ENCODE measurements at places on chromosomes 12 and 14.

DNA sequence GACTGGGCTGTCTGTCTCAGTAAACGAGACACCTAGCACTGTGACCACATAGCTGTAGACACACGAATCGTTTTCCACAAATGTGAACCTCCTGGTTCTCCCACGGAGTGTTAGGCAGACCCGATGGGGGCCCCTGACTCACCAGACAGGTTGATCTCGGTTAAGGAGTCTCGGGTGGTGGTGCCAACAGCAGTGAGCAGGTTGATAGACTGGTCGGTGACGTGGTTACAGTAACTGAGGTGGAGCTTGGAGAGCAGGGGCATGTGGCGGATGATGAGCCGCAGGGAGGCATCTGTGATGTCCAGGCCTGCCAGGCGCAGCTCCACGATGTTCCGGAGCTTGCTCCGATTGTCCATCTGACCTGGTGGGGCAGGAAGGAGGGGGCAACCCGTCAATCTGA, 39.8 kb downstream of the RNF34 start:
- no peak for DNase-seq

GRCh38 chr12:132321321-132322118, 7.9 kb downstream of the GALNT9 start:
- no peak for DNase-seq

- no peak for DNase-seq
These were observed 191.4 kb downstream of the SNAPC1 start for GRCh38 chr14:61953602-61954001.

DNA sequence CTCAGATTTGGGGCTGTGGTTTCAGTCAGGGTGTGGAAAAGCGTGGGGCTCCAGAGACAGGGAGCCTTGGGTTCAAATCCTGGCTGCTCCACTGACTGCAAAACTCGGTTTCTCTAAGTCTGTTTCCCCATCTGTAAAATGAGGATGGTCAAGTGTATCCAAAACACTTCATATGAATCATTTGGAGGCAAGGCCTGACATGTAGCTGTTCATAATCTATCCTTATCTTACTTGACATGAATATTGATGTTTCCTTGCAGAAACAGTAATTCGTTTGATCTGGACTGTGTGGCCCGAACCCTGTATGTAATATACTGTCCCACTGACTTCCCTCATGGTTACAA, 1.5 kb upstream of the CCDC63 start:
- DNase-seq = no peak

GRCh38 chr14:73502017-73502619, 11.4 kb downstream of the RIOX1 start:
- DNase-seq = no peak

DNA sequence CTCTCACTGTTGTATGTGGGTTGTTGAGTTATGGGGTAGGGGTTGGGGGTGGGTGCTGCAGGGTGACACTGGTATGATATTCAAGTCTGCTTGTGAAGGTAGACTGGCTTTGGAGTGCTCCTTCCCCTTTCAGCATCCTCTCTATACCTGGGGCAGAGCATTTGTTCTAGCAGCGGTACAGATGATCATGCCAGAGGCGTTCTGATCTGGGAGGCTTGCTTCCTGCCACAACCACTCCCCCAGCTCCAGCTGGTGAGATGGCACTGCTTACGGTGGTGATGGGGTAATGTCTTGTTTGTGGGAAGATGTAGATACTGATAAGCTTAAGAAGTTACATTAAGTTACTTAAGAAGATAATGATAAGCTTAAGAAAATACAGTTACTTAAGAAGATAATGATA, 131.8 kb downstream of the ERC1 start:
- no peak for DNase-seq

DNA sequence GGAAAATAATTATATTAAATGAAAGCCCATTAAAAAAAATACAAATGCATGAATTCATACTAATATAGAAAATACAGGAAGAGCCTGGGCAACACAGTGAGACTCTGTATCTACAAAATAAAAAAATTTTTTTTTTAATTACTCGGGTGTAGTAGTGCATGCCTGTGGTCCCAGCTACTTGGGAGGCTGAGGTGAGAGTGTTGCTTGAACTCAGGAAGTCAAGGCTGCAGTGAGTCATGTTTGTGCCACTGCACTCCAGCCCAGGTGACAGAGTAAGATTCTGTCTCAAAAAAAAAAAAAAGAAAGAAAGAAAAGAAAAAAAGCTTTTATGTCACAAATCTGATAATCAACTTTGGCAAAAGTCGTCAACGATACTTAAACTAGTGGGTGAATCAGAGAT, 80.6 kb upstream of the PLEKHA5 start:
- DNase-seq = no peak

- no peak for DNase-seq
These were observed 20.2 kb upstream of the P2RX7 start for GRCh38 chr12:121112496-121112895.

DNA sequence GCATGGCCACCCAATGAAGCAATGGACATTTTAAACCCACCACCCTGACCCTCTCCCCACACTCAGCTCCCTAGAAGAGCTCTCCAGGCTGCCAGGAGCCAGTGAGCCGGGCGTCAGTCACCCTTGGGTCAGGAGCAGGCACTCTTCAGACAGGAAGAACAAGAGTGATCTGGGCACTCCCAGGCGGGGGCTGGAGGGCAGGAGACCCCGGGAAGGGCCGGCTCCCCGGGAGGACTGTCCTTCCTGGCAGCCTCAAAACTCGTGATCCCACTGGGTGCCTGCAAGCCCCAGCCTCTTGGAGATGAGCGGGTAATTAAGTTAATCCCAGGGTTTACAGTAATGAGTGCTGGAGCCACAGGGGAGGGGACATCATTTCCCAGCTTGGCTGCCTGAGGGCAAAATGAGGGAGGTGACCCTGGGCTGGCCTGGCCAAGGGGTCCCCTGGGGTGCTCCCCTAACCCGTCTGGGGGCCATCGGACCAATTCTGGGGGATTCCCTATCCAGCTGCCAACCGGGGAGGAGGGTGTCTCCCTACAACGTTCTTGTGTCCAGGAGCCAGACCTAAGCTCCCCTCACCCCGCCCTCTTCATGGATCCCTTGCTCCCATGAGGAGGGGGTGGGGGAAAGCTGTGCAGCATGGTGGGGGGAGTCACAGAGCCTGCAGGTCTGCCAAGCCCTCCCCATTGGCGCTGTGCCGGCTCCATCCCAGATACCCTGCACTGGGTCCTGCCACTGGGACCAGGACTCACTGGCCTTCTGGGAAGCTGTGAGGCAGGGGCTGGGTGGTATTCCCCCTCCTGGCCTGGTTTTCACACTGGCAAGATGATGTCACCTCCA, 59.2 kb downstream of the CCNK start:
- no peak for DNase-seq

DNA sequence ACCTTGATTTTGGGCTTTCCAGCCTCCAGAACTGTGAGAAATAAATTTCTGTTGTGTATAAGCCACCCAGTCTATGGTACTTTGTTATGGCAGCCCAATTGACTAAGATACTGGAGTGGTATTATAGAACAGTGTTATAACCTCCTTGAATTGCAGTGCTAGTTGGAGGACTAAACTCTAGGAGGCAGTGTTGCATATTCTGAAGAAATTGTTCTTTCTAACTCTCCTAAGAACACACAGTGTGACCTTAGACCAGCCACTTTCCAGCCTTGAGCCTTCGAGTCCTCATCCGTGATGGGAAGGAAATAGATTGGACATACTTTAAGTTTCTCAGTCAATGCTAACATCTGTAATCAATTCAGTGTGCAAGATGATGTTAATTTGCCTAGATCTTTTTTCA, 22.4 kb upstream of the LRRC10 start:
- DNase-seq = no peak

DNA sequence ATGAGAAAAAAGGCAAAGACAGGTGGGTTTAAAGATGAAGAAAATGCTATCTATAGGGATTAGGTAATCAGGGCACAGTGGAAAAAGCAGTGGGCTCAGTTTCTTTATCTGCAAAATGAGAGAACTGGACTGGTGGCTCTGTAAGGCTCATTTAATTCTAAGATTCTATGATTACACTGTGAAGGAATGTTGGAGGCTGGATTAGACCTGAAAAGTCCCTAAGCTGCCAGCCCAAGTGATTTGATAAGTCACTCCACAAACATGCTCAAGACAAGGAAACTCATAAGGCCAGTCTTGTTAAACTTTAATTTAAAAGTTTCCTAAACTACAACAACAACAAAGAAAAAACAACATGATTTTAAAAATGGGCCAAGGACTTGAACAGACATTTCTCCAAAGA, 75.1 kb downstream of the DCAF5 start:
- DNase-seq = peak; percentile 94

GRCh38 chr14:81219759-81220579, 790 bp downstream of the GTF2A1 start:
- peak; percentile 71 for DNase-seq

DNA sequence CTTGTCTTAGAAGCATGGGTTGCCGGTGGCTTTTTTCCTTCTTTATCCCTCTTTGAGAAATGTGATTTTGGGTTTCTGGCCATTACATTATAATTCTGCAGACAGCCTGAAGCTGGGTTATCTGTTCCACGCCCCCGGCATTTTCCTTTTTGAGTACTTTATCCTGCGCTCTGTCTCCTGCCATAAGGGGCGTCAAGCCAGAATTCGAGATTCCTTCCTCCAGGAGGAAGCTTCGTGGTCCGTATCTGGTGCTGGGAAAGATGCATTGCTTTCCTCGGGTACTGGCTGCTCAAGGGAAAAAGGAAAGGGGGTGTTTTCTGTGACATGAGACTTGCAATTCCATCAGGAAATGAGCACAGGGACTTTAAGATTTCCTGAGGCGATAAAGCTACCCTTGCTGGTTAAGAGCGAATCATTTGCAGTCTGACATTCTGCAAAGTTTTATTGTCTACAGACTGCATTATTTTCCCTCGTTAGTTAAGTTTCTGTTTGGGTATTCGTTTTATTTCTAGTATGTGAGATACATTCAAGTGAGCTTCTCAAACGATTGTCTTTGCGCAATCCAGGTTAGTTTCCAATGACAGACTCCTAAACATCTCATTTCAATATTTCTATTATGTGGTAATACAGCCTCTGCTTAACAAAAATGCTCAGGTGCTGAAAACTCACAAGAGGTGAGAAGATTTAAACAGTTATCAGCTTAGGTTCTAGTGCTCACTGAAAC, 694 bp downstream of the AKAP5 start:
- peak; percentile 79 for DNase-seq

GRCh38 chr12:63904653-63905052, 60.2 kb downstream of the SRGAP1 start:
- no peak for DNase-seq

DNA sequence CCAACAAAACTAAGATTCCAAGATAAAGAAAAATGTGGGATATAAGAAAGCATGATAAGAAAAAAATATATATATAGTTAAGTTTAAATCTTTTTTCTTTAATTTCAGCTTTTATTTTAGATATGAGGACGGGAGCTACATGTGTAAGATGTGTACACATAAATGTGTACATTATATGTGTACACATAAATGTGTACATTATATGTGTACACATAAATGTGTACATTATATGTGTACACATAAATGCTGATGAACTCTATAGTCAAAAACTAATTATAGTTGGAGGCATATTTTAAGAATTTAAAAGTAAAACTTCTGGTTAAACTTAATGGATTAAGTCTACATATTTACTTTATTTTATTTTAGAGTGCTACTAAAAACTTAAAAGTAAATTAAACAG, 123.6 kb downstream of the BTG1 start:
- DNase-seq = no peak

- DNase-seq = peak; percentile 63
These were observed 141.8 kb downstream of the MYRFL start for GRCh38 chr12:69966839-69967238.

DNA sequence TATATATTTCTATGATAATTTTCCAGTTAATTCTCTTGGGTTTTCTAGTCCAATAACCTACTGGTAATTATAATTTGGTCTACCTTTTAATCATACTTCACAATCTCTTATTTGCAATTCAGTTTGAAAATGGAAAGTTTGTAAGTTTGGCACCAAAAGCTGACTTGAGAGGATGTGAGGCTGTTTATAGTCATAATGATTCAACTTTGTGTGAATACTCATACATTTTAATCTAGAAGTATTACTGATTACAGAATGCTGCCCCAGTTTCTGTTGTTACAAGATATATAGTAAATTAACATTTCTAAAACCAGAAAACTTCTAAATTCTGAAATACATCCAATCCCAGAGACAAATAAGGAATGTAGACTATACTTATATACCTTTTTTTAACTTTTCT, 158.2 kb downstream of the SLC38A4 start:
- peak; percentile 75 for DNase-seq

DNA sequence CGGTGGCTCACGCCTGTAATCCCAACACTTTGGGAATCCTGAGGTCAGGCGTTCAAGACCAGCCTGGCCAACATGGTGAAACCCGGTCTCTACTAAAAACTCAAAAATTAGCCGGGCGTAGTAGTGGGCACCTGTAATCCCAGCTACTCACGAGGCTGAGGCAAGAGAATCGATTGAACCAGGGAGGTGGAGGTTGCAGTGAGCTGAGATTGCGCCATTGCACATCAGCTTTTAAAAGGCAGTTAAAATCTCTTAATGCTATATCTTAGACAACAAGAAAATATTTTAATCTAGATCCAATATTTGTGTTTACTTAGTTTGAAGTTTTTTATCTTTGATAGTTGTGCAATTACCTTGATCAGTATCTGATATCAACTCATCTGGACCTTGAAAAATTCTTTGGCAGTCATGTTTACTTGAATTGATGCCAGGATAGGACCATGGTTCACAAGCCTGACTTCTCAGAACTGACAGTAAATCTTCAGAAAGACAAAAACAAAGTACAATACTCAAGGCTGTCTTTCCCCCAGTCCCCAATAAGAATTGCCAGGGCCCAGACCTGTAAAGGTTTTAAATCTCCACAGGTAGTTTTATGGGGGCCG, 135.0 kb upstream of the AEBP2 start:
- DNase-seq = no peak

GRCh38 chr12:128844031-128844635, 9.1 kb upstream of the GLT1D1 start:
- no peak for DNase-seq

GRCh38 chr12:81389550-81390099, 311.7 kb downstream of the ACSS3 start:
- no peak for DNase-seq

GRCh38 chr12:54631551-54631950, 3.1 kb downstream of the LACRT start:
- no peak for DNase-seq

- peak; percentile 67 for DNase-seq
These were observed 41.0 kb downstream of the DMAC2L start for GRCh38 chr14:50353126-50353525.

GRCh38 chr14:39491134-39491571, 58.9 kb upstream of the FBXO33 start:
- peak; percentile 55 for DNase-seq

- peak; percentile 53 for DNase-seq
These were observed 451.8 kb downstream of the ATP23 start for GRCh38 chr12:58393152-58393551.
